ENCODE measurements at places on chromosomes 16 and 17.

DNA sequence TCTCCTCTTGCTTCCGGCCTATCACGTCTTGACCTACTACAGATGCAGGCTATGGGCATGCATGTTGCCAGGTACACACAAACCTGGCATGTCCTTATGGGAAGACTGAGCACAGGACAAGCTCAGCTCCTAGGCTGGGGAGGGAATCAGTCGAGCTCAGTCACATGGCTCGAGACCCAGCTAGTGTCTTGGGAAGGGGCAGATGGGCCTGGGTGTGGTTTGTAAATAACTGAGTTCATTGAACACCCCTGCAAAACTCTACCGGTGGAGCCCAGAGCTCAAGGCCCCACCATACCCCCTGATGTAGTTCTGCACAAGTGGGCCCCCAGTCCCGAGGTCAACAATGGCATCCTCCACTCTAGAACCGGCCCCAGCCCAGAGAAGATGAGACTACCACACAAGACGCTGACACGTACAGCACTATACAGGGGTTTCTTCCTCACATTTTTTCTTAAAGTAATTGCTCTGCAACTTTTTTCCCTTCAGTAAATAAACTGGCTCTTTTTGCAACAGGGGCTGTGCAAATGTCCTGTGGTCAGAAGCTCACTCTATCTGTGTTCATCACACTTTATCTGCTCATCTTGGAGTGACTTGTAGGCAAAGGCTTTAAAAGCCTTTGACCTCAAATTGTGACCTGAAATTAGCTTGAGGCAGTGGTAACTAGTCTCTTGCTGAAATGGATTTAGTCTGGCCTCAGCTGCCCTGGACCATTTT lies 22.9 kb downstream of the ZNHIT3 start:
- DNase-seq = no peak

GRCh38 chr16:87056083-87056482 lies 261.1 kb downstream of the C16orf95 start:
- no peak for DNase-seq

DNA sequence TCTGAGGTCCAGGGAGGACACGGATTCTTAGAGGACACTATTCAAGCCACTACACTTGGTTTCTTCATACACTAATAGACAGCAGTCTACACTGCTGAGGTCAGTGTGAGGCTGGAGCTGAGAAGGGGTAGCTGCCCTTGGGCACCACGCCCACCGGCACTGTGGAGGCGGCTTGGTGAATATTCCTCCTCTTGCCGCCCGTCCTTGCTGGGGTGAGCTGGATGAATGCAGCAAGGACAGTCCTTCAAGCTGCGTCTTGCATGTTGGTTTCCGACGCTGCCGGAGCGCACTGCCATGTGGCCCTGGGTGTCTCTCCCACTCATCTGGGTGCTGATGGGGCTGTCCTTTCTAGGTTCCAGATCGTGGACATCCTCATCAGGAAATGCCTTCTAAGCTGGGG lies 2.6 kb downstream of the ZNF205 start:
- no peak for DNase-seq

DNA sequence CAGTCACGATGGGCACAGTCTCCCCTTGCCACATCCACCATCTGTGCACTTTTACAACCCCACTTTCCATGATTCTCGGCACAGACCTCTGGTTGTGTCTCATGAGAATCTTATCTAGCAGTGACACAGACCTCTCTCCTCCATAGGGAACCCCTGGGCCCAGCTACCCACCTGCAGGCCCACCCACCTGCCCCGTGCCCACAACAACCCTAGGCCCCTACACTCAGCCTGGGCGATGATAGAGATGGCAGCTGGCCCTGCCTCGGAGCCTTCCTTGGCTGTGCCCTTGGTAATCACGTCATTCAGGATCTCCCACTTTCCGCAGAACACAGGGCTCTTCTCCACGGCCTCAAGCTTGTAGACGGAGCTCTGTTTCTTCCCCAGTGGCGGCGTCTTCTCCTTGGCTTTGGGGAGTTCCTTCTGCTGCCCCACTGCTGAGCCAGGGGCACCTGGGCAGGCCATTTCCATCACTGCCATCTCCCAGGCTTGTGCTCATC lies 26.5 kb downstream of the MAP3K14 start:
- no peak for DNase-seq

DNA sequence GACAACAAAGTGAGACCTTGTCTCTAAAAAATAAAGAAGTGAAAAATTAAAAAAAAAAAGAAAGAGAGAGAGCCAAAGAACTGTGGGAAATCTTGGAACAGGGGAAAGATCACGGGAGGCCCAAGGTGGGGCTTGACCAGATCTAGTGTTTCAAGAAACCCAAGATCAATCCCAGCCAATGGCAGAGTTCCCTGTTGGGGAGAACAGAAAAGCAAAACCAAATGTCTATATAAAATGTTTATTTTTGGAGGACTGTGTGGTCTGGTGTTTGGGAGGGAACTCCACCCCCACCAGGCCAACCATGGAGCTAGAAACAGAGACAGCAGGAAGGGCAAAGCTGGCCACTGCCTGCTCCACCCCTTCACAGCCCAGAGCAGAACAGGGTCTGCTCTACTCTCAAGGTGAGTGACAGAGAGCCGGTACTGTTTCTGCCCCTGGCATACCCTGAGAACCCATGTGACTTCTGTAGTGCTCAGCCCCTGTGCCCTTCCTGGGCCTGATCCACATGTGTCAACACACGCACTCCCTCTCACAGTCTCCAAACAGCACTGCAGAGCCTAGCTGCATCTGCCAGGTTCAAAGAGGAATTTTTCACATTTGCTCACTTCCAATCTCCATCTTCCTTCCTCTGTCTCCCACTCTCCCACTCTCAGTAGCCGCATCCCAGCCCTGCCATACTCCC lies 3.7 kb downstream of the TMEM101 start:
- no peak for DNase-seq

GRCh38 chr16:14958323-14958600 lies 16.6 kb upstream of the PDXDC1 start:
- DNase-seq = no peak

- no peak for DNase-seq
Observed at GRCh38 chr16:56005958-56006357, 130.8 kb upstream of the CES5A start.

GRCh38 chr16:80144191-80144590 lies 396.6 kb upstream of the DYNLRB2 start:
- DNase-seq = no peak

- peak; percentile 39 for DNase-seq
Observed at GRCh38 chr17:10018461-10018891, 113.4 kb upstream of the RCVRN start.

- no peak for DNase-seq
Observed at GRCh38 chr16:50735629-50736122, 6.2 kb upstream of the CYLD start.

DNA sequence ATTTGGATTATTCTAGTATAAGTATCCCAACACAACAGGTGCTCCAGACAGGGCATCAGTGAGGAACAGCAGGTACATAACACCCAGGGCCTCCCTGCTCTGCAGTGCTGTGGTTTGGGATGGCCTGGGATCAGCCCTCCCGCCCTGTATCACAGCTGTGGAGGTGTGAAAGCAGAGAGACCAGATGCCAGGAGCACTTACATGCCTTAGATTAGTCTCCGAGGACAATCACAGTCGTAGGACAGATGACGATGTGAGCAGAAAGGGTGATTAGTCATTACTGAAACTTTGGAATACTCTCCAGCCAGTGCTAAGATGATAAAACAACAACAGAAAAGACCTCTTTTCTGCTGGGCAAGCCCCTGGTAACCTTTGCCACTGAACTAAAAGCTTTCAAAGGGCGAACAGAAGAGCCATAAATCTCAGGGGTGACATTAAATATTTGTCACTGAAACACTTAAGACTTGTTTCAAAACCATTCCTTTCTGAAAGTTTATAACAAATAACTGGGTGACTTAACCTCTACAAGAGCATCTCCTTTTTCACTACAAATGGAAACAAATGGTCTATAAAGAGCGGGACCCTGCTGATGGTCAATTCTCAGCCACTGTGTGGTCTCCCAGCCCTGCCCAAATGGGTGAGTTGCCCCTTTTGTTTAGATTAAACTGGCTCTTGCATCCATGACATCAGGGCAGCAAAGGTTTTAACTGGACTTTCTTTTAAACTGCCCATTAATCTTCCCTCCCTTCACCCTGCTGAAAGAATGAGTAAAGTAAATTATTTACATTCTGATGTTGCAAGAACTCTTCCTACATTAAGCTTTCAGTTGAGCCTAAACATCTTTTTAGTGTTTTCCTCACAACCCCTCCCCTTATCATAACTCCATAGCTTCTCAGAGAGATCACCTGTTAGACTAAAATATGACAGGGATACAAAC lies 183.1 kb upstream of the COX10 start:
- DNase-seq = no peak

- DNase-seq = no peak
Observed at GRCh38 chr17:8391711-8392110, 5.9 kb downstream of the RNF222 start.

GRCh38 chr16:27918755-27919154 lies 144.8 kb downstream of the GSG1L start:
- no peak for DNase-seq

GRCh38 chr16:2752850-2753732 lies 653 bp downstream of the SRRM2 start:
- DNase-seq = peak; percentile 62

GRCh38 chr16:10552998-10553491 lies 27.4 kb downstream of the EMP2 start:
- DNase-seq = no peak

GRCh38 chr17:30344283-30345088 lies 10.6 kb upstream of the TMIGD1 start:
- no peak for DNase-seq

DNA sequence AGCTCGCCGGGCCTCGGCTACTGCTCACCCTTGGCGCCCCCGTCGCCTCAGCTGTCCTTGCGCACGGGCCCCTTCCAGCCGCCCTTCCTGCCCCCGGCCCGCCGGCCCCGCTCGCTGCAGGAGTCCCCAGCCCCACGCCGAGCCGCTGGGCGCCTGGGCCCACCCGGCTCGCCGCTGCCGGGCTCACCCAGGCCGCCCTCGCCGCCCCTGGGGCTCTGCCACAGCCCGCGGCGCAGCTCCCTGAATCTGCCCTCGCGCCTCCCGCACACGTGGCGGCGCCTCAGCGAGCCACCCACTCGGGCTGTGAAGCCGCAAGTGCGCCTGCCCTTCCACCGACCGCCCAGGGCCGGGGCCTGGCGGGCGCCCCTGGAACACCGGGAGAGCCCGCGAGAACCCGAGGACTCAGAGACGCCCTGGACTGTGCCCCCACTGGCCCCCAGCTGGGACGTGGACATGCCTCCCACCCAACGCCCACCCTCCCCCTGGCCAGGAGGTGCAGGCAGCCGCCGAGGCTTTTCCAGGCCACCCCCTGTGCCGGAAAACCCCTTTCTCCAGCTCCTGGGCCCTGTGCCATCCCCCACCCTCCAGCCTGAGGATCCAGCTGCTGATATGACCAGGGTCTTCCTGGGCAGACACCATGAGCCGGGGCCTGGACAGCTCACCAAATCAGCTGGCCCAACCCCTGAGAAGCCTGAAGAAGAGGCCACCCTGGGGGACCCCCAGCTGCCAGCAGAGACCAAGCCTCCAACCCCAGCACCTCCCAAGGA lies 12.8 kb downstream of the MYO15A start:
- DNase-seq = no peak
